ENCODE measurements at places on chromosomes 7 and 10.
A peak's percentile ranks its signal among the peaks of the same experiment; 100 is the strongest.

- no peak for DNase-seq
Measured at GRCh38 chr10:95547197-95547596, 14.0 kb downstream of the SORBS1 start.

- peak; percentile 10 for DNase-seq
Measured at GRCh38 chr7:144027070-144027469, 21.7 kb upstream of the OR2A5 start.

DNA sequence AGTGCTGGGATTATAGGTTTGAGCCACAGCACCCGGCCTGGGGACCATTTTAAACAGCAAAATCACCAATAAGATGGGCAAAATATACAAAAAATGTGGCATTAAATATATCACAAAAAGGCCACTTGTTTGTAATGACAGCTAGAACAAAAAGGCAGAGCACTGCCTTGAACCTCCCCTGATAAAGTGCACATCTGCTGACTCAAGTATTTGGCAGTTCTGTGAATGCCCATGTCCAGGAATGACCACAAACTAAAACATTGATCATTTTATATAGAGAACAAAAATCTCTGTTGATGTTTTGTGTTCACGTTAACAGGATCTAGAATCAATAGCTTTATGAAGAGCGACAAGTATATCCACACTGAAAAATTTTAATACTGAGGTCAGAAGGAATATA is 21.5 kb downstream of the HERC4 start:
- no peak for DNase-seq

- peak; percentile 47 for DNase-seq
Measured at GRCh38 chr10:18144928-18145327, 4.7 kb downstream of the CACNB2 start.

- no peak for DNase-seq
Measured at GRCh38 chr10:118330295-118331076, 11.6 kb downstream of the FAM204A start.

GRCh38 chr7:133059263-133059662 is 22.6 kb downstream of the CHCHD3 start:
- no peak for DNase-seq

- no peak for DNase-seq
Measured at GRCh38 chr10:22682237-22683139, 31.9 kb downstream of the PIP4K2A start.

GRCh38 chr7:117047496-117047895 is 94.2 kb downstream of the ST7 start:
- no peak for DNase-seq

GRCh38 chr7:20346577-20346976 is 15.9 kb downstream of the ITGB8 start:
- no peak for DNase-seq

- DNase-seq = no peak
Measured at GRCh38 chr7:50696810-50697582, 85.7 kb downstream of the GRB10 start.

DNA sequence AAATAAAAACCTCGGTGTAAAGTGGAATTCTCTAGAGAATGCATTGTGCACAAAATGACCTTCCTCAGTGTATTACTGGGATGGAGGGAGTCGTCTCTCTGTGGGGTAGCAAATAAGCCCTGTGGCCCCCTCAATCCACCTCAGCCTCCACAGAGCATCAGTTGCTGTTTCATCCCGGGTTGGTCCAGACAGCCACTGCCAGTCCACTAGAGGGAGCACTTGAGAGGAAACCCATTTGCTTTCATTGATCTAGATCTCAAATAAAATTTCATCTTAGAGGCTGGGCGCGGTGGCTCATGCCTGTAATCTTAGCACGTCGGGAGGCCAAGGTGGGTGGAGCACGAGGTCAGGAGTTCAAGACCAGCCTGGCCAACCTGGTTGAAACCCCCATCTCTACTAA is 1128.7 kb downstream of the CNTNAP2 start:
- DNase-seq = peak; percentile 9

GRCh38 chr7:66687186-66687585 is 53.3 kb upstream of the RABGEF1 start:
- no peak for DNase-seq

- DNase-seq = no peak
Measured at GRCh38 chr7:147937428-147937827, 653.1 kb upstream of the C7orf33 start.

- no peak for DNase-seq
Measured at GRCh38 chr10:50275650-50276235, 24.4 kb upstream of the ASAH2 start.

- peak; percentile 12 for DNase-seq
Measured at GRCh38 chr7:112985377-112985987, 101.1 kb downstream of the GPR85 start.

DNA sequence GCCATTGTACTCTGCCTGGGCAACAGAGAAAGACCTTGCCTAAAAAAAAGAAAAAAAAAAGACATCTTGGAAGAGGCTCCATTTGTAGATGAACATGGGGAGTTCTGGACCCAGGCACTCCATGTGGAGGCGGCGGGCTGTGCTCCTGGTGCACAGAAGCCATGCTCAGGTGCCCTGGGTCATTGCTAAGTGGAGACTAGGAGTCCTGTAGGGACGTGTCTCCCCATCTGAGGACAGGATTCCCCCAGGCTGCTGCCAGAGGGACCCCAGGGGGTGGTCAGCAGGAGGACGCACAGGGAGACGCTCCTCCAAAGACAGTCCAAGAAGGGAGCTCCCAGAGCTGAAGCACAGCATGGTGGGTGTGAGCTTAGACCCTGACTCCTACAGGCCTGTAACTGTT is 34.3 kb downstream of the SBDS start:
- no peak for DNase-seq

DNA sequence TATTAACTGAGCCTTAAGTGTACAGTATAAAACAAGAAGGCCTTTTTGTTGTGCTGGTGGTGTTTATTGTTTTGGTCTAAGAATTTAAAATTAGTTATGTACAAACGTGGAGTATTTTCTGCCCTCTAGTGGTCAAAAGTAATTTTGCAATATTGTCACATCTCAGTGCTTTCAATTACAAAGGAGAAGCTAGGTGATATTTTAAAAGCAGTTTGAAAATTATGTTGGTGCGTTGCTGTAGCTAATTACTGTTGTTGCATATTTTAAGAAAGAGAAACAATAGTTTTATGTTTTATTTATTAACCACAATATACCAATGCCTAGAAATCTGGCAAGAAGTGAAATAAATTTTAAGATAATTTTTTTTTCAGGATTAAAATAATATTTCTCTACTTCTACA is 11.4 kb downstream of the NPVF start:
- peak; percentile 12 for DNase-seq

DNA sequence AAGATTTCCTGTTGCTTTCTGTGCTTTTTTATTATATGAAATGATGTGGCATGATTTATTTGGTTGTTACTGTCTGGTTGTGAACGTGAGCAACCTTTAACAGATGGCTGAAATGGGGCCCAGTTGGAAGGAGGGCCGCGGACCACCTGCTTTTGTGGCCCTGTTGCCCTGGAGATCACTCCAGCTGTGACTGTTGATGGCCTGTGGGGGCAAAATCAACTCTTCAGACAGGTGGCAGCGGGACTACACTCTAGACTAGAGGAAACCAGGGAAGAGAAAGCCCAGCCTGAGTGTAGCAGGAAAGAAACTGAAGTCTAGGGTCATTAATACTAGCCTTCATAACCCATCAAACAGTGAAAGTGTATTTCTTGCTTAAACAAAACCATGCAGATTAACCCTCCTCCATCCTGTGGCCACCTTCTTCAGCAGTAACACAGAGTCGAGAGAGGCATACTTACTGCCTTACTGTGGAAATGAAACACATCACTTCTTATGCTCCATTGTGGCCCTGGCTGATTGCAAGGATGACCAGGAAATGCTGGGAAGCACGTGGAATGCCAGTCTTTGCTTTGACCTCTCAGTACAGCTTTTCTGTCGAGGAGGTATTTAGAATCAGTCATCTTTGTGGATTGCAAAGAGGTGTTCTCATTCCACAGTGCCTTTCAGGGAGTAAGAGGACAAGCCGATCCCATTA is 80.5 kb downstream of the CCNY start:
- DNase-seq = no peak

GRCh38 chr7:124566583-124566982 is 199.0 kb downstream of the GPR37 start:
- peak; percentile 45 for DNase-seq

GRCh38 chr10:114631666-114632417 is 26.2 kb downstream of the ABLIM1 start:
- DNase-seq = no peak

DNA sequence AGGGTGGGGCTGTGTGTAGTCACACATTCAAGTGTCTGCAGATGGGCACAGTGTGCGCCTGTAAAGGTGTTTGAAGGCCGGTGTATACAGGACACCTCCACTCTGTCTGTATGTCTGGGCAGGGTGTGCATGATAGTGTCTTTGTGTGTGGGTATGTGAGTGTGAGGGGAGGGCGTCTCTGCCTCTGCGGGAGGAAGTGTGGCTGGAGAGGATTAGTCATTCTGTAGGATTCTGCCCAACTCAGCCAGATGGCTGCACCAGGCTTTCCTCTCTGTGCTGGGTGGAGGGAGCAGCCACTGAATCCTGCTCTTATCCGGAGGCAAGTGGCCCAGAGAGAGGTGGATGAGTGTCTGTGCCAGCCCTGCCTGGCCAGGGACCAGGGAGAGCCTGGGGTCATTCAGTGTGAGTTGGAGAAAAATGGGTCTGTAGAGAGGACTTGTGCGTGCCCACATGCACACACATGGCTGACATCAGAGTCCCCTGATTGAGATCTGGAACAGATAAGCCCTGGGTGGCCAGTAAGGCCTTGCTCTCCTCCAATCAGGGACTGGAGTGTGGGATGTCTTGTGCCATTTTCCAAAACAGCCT is 1.7 kb downstream of the SFXN3 start:
- DNase-seq = no peak

GRCh38 chr7:18020138-18020715 is 7.4 kb downstream of the PRPS1L1 start:
- no peak for DNase-seq

DNA sequence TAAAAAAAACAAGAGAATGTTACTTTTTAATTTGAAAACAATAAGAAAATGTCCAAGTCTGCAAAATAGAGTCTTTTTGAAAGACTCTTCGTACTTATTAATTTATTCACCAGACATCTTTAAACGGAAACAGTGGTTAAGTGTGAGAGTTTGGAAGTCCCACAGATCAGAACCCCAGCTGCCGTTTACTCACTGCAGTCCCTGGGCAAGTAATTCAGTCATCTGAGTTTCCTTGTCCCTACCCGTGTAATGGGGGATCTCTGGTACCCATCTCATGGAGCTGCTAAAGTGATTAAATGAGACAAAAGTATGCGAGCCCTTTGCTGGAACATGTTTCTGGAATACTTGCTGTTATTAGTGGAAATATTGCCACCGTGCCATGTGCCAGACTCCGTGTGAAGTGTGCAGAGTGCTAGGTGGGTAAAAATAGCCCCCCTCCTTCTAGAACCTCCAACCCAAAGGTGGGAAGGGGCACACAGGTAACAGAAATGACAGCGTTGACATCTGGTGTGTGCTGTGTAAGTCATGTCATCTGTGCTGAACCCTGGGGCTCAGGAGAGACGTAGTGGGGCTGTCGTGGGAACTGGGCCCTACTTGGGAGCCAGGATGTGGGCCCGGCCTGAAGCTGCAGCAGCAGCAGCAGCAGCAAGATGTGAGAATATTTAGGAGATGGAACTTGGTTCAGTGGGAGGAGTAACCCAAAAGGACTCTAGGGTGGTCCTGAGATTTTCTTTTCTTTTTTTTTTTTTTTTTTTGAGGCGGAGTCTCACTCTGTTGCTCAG is 140.5 kb downstream of the CUX1 start:
- DNase-seq = no peak

DNA sequence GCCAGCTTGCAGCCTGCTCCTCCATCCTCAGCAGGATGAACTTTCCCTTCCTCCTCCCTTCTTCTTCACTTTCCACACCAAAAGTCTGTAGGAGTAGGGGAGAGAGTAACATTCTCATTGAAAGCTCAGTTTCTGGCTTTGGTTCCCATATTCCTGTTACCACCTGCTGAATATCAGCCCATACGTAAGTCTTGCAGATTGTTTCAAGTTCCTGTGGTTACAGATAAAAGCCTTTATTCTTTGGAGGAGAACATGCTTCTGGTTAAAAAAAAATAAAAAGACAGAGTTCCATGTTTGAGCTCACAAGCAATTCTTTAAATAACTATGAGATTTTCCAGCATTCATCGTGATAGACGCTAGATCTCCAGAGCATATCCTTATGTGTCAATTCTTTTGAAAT is 637.3 kb downstream of the SUGCT start:
- no peak for DNase-seq

GRCh38 chr10:130141460-130141859 is 5.3 kb downstream of the GLRX3 start:
- no peak for DNase-seq

GRCh38 chr10:103712146-103712545 is 143.2 kb downstream of the SH3PXD2A start:
- DNase-seq = no peak

- DNase-seq = no peak
Measured at GRCh38 chr7:94658826-94659225, 2.9 kb upstream of the SGCE start.

GRCh38 chr10:85667638-85668233 is 698.9 kb downstream of the GRID1 start:
- DNase-seq = no peak

GRCh38 chr7:101882595-101883564 is 65.5 kb downstream of the CUX1 start:
- peak; percentile 99 for DNase-seq

DNA sequence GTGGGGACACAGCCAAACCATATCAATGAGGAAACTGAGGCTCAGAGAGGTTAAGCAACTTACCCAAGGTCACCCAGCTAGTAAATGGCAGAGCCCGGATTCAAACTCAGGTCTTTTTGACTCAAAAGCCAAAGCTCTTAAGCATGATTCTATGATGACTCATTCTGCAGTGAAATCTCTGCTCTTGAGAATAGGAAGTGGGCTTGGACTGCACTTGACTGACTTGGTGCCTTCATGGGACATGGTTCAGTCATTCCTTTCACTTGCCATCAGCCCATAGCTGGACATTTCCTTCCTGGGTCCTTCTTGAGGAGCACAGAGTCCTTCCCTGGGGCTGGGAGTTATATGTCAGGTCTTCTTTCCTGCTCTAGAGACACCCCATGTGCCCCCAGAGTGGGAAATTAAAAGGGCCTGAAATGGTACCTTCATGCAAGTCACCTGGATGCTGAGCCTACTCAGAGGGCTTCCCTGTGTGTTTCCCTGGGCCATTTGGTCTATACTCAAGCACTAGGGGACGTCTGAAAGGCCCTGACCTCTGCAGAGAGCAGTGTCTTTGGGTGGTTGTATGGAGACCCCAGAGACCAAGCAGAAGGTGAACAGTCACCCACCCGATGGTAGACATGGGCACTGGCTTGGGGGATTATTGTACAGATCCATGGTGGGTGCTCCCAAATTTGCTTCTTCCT is 62.4 kb upstream of the SDK1 start:
- DNase-seq = no peak

DNA sequence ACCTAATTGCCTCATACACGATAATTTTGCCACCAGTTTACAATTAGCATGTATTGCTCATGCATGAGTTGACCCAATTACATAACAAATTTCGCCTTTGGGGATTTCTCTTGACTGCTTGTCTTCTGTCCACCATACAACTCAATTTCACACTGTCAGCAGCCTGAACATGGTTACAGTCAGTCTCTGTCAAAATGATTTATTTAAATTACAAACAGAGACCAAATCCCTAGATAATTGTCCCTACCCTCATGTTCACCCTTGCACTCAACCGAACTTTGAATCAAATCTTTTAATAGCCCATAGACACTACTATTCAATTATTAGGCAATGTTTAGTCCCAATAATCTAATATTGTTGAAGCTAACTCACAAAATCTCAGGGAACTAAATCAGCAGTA is 59.7 kb upstream of the NEBL start:
- no peak for DNase-seq

Measured in fibroblast of the conjunctiva (primary cell).